ENCODE measurements at places on chromosomes 13 and 19. TPM values are rescaled to one million over a fixed set of nuclear protein-coding genes. Genes with fewer than 3 reads are reported as not detected.

NKG7 gene
- total RNA-seq: not detected

FAM124A gene
- 2.6 TPM for total RNA-seq

SH3GL1 gene
- 56.5 TPM for total RNA-seq

ZNF132 gene
- 0.08 TPM for total RNA-seq

IGFL3 gene
- not detected for total RNA-seq

SAFB2 gene
- 31.1 TPM for total RNA-seq

KLHL1 gene
- total RNA-seq: not detected

CRX gene
- total RNA-seq: not detected

TFDP1 gene
- total RNA-seq: 107 TPM
